ENCODE measurements at places on chromosomes 7 and 10.

- DNase-seq = no peak
Measured at GRCh38 chr10:62001898-62002297, 100.4 kb downstream of the ARID5B start.

GRCh38 chr7:135672560-135673359 lies 10.4 kb downstream of the STMP1 start:
- no peak for DNase-seq

DNA sequence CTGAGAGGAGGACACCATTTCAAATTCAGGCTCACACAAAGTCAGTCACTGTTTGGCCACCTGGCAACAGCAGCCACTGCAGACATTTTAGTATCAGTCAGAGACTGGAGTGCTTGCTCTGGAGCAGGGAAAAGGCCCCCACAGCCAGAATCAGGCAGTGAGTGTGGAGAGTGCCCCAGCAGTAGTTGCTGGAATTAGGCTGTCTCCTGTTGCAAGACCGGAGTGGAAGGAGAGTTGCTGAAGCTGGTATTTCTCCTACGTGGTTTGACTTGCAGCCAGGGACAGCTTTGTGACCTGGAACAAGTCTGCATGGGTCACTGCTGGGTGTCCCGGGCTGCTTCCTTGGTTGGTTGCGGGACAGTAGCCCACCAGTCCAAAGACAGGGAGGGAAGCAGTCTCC lies 78.4 kb upstream of the TMEM168 start:
- no peak for DNase-seq

- no peak for DNase-seq
Measured at GRCh38 chr7:132708470-132708869, 132.2 kb upstream of the PLXNA4 start.
